Hematopoietic multipotent progenitor cell treated with erythropoietin and hydrocortisone succinate and interleukin-3 and kit ligand, for 17 days (in vitro differentiated cells): ENCODE measurements at places on chromosomes 3 and 15.

DNA sequence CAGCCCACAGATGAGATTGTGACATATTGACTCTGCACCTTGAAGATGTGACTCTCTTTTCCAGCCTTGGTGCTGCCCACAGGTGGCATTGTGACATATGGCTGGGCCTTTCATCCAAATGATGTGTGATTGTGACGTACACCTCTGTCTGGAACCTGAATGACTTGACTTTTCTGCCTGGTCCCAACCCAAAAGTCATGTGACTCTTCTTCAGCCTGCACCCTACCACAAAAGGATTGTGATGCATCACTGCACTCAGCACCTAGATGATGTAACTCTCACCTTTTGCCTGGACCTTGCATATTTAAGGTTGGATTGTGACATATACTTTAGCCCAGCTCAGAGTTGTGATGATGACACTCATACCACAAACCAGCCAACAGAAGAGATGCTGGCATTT, 204.5 kb downstream of the OCA2 start:
- no peak for DNase-seq

DNA sequence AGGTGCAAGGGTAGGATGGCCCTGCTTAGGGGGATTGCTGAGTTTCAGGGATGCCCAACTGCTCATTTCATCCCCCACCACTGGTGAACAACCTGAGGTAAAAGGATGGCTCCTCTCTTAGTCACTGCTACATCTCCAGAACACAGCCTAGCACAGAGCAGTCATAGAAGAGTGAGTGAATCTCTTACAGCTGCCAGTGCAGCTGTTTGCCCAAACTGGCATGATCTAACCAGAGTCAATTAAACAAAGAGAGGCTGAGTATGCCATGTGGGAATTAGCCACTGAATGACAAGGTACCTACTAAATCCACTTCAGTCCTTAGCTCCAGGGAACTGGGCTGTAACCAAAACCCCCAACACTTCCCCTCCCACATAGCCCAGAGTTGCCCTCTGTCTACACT, 6.8 kb upstream of the NCKIPSD start:
- DNase-seq, result no peak

DNA sequence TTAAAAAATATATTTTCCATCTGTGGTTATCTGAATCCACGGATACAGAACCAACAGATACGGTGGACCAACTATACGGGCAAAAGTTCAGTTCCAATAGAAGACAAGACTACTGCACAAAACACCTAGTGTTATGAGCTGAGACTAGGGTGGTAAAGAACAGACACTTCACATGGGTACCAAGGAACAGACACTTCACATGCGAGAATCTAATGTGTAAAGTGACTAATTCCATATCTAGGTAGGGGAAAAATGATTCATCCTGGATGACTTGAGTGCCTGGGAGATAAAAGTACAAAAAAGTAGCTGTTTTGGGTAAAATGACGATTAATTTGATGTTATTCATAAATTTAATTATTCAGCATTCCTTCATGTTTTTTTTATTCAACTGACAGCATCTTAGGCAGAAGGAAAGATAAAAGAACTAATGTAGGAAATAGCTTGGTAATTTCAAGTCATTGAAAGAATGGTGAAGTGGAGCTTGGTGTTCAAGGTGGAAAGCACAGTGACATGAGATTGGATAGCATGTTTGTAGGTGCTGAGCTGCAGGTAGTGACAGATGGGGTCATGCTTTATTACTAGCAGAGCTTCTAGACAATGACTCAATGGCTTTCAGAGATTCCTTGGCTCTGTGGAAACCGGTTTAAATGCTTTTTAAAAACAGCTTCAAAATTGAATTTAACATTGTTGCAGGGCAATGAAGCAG, 5.2 kb downstream of the CD200 start:
- DNase-seq, result no peak

DNA sequence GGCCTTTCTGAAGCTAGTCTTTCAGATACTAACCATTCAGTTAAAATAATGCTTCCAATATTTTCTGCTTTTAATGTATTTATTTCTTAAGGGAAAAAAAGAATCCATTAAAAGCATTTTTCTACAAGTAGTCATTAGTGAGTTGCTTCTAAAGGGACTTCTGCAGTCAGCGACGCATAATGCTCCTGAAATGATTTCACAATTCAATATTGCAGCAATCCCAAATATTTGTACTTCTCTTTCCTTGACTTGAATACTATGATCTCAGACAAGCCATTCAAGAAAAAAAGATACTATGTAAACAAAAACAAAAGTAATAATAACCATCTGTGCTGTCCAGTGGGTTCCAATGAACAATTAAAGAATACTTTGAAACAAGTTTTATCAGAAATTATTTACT, 681.0 kb downstream of the DIPK2A start:
- DNase-seq, result no peak

- DNase-seq, result no peak
These were observed 295.7 kb upstream of the TMCO5A start for GRCh38 chr15:37638691-37639090.

- DNase-seq, result no peak
These were observed 3.9 kb downstream of the XPC start for GRCh38 chr3:14174483-14174882.

DNA sequence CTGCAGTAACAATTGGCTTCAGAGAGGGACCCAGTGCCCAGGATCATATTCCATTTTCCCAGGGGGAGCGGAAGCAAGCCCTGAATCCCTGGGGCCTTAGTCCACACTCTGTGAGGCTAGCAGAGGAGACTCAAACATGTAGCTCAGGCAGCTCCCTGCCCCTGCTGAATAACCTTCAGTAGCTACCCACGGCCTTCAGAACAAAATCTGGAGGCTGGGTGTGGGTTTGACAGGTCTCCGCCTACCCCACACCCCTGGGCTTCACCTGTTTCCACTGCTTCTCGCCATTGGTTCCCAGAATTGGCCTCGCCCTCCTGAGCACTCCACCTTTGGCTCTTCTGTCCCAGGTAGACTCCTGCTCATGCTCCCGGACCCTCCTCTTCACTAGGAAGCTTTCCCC, 93.6 kb upstream of the ATP2B2 start:
- no peak for DNase-seq

DNA sequence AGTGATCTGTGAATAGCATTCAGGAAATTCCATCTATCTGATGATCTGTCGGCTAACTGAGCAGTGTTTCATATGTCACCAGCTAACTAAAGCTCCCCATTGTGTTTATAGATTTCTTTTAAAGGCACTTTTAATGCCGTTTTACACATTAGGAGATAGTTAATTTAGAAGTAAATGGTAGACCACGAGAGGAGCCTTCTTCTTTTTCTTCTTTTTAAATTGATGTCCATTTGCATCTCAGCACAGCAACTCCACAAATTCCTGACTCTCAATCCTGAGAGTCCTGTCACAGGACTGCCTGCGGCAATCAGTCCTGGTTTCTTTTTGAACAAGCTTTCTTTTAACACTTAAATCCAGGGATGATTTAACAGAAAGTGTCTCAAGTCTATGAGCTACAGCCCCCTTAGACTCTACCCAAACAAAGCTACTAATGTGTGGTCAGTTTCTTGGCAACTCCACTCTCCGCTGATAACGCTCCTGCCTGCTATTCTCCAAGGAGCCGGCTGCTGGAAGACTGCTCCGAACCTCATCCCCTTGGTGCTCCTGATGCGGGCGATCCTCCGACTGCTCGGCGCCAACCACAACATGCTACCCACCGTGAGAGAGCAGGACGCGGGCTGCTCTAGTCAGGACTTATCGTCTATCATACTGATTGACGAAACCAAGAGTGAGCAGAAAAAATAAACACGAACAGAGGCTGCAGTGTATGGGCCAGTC, 421.4 kb downstream of the MECOM start:
- no peak for DNase-seq
